ENCODE measurements at places on chromosomes 1 and 21. TPM values are rescaled to one million over a fixed set of nuclear protein-coding genes. Genes with fewer than 3 reads are reported as not detected.
A peak's percentile ranks its signal among the peaks of the same experiment; 100 is the strongest.

Gene TRIM33
- total RNA-seq = 42.8 TPM

DNA sequence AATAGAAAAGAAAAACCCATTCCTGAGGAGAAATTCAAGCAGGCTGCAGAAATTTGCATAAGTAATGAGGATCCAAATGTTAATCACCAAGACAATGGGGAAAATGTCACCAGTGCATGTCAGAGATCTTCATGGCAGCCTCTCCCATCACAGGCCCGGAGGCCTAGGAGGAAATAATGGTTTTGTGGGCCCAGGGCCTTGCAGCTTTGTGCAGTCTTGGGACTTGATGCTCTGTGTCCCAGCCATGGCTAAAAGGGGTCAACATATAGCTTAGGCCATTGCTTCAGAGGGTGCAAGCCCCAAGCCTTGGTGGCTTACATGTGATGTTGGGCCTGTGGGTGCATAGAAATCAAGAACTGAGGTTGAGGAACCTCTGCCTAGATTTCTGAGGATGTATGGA lies 22.7 kb downstream of the RAB3GAP2 start:
- no peak for DNase-seq

DNA sequence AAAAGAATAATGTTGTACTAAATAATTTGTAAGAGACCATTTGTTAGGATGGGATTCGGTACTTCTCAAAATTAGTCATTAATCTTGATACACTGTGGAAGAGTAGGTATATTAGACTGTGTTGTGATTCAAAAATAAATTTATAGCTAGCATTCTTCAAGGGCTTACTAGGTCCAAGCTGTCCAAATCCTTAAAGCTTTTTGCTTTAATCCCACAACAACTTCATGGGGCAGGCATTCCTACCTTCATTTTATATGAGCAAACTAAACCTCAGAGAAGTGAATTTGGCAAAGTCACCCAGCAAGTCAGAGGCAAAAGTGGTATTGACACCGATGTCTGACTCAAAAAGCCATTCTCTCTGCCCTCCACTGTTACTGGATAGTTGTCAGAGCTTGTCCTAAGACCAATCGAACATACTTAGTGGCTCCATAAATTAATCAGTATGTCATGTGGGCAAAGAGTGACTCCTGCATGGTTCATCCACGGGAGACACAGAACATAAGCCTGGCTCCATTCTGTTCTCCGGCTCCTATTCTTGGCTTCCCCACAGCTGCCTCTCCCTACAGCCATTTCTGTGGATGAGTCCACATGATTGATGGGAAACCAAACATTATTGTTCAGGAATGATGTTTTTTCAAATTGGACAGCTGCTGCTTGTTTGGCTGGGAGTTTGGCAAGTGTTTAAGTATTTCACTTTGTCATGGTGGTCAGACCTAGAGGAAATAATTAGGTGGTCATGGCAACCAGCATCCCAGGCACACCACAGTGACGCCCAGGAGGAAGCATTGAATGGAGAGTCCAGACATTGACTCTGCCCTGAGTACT lies 133.4 kb upstream of the FGGY start:
- DNase-seq = no peak

Gene GGPS1
- 24.1 TPM for total RNA-seq

GRCh38 chr1:108732398-108732797 lies 14.1 kb upstream of the STXBP3 start:
- no peak for DNase-seq

Gene ITLN2
- not detected for total RNA-seq

DNA sequence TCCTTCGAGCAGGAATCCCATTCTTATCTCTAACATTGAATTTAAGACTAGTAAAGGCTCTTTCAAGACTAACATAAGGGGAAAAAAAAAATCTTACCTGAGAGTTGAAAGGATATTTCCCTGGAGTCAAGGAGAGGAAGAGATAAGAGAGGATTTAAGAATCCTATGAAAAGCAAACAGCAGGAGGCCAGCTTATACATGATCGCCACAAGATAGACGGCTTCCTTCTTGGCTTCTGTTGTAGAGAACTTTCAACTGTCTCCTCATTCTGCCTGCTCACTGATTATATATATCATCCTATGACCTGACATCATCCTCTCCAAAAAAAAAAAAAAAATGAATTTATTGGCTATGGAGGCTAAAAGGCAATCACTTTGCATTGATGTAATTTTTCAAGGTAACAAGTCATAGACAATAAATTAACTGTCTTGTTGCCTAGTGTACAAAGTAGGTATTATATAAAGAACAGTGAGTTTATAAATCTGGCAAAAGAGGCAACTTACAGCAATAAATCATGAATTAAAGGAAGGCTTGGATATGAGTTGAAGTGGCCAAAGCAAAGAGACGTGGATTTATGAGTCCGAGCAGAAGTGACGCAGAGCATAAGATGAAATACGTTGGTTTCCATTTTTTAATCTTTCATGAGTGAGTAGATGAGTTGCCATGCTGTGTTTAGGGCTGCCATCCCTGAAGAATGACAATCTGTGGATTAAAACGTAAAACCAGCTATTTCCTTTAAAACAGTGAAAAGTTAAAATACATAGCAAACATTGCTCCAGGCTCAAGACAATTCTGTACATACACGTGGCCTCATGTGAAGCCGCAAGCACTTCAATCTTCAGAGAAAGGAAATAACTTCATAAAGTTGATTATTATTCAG lies at the start of gene UTS2:
Gene UTS2, minus strand, starts transcription at position 262 of the 880 bp plus-strand sequence. Its CDS starts 62 bp downstream, at position 200.
- DNase-seq = no peak

- DNase-seq = peak; percentile 80
These were observed 178.8 kb upstream of the NFIA start for GRCh38 chr1:60903591-60903990.

DNA sequence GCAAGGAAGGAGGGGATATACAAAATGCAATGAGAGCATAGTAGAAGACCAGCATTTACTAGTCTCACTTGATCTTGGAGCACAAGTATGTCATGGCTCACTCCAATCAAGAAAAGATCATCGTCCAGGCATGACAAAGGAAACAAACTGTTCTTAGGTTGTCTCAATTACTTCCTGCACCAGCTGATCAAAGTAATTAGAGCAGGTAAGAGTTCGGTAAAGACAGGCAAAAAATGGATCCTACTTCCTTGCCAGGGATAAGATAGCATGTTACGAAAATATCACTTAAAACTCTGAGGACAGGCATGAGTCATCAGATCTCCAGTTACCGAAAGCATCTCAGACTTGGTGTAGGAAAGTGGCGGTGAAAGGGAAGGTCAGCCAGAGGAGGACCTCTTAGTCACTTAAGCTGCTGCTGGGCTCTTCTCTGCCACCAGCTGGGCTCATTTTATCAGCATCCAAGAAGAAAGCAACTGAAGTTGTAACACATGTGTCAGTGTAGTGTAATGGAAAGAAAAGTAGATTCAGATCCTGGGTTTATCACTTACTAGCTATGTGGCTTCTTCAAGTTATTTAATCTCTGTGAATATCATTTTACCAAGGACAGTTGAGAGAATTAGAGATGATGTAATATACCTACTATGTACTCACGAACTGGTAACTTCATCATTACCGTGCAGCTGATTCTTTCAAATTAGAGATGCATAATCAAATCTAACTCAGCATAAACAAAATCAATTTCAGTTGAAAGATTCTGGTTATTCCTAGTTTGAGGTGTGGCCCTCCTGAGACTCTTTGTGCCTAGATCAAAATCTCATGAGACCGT lies 46.8 kb downstream of the XCL1 start:
- peak; percentile 58 for DNase-seq

All from aorta (tissue), 5 donors.